ENCODE measurements at places on chromosomes 4 and X. TPM values are rescaled to one million over a fixed set of nuclear protein-coding genes. Genes with fewer than 3 reads are reported as not detected.

Gene MAP7D3
- 28.0 TPM for total RNA-seq

Gene PAGE1
- not detected for total RNA-seq

Gene CPLX1
- total RNA-seq: 0.48 TPM

Gene DMRTC1
- total RNA-seq: not detected

Gene SPINK2
- total RNA-seq: 0.90 TPM

Gene GABRG1
- not detected for total RNA-seq

Gene SMARCA1
- total RNA-seq: 46.9 TPM

Gene SPARCL1
- total RNA-seq: not detected

Gene MAGEE2
- not detected for total RNA-seq

Gene UPF3B
- total RNA-seq: 4.5 TPM

Gene MGAT4D
- not detected for total RNA-seq

Gene SLC38A5
- total RNA-seq: not detected

Gene BMP3
- not detected for total RNA-seq

Gene IL21
- total RNA-seq: not detected

Gene CXCL1
- total RNA-seq: 81.3 TPM

Gene ACE2
- total RNA-seq: not detected

Gene SULT1B1
- not detected for total RNA-seq

Gene CTAG1B
- not detected for total RNA-seq

Gene AKAP4
- not detected for total RNA-seq

Gene NDP
- total RNA-seq: not detected

Gene GAB1
- 11.3 TPM for total RNA-seq

Gene PORCN
- total RNA-seq: 13.7 TPM

Measured in SK-MEL-5 (cell line).